ENCODE measurements at places on chromosomes 5 and 9.

- no peak for DNase-seq
Measured at GRCh38 chr5:151351671-151352070, 4.3 kb upstream of the SLC36A2 start.

DNA sequence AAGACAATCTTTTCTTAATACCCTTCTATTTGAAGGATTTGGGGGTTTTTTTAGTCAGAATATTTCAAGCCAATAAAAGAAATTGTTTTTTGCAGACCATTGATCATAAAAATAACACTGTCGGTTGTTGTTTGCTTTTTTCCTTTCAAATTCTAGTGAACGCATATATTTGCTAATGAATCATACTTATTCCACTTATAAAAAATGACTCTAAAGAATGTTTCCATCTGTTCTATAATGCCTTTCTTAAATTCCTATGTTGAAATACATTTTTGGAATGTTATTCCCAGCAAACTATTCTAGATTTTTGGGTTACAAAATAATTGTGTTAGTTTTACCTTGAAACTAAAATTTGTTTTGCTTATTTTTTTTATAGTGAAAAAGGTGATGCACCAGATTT, 32.2 kb downstream of the CWC27 start:
- DNase-seq, result no peak

- no peak for DNase-seq
Measured at GRCh38 chr9:24059651-24060050, 233.6 kb upstream of the ELAVL2 start.

GRCh38 chr5:38451074-38451725, 105.2 kb downstream of the LIFR start:
- no peak for DNase-seq

- DNase-seq, result no peak
Measured at GRCh38 chr5:135487839-135488514, 35.8 kb upstream of the TIFAB start.

- no peak for DNase-seq
Measured at GRCh38 chr9:75461183-75461582, 372.9 kb downstream of the OSTF1 start.

GRCh38 chr5:143432658-143433239, 29.3 kb upstream of the NR3C1 start:
- DNase-seq, result no peak

GRCh38 chr5:95557841-95558240, 2.9 kb downstream of the ARSK start:
- DNase-seq, result no peak

DNA sequence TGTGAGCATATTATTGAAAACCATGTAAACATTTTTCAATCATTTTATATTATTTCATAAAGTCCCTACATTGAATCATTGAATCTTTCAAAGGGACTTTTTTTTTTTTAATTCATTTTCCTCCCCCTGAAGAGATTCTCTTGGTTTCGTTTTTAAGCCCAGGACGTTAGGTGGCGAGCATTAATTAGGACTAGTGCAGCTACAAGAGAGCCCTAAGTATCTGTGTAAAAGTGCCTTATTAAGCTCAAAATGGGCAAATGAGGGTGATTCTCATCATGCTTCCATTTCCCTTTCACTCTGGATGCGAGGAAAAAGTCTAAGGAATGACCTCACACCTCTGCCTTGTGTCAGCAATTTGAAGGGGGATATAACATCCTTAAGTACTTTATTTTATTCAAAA, 517.9 kb upstream of the ITGA1 start:
- no peak for DNase-seq

DNA sequence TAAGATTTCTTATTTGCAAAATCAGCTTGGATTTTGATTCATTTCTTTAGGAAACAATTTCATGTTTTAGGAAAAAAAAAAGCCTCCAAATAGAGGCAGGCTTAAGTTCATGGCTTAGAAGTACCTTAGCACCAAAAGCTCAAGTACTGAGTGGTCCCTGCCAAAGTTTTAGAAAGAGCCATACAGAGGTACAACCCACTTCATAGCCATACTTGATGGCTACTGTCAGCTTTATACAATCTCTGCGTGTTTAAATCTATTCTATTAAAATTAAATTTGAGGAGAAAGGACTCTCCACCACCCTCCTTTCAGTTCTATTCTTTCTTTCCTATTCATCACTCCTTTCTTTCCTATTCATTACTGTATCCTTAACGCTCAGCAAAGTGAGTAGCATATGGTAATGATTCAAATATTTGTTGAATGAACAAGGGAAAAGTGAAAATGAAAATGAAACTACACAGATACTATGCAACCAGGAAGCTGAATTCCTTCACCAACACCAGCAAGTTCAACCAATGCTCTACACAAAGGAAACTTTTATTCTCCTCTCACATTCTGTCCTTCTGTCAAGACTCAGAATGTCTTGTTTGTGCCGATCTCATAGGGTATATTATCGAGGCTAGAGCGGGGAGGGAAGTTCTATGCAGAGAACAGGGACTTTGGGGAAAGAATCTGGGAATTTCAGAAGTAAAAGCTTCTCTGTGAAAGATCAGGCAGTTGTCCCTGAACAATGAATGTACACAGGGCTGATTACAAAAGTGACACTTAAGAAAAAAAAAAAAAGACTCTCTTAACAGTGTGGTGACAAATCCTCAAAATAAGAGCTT, 138.6 kb upstream of the SPEF2 start:
- no peak for DNase-seq

DNA sequence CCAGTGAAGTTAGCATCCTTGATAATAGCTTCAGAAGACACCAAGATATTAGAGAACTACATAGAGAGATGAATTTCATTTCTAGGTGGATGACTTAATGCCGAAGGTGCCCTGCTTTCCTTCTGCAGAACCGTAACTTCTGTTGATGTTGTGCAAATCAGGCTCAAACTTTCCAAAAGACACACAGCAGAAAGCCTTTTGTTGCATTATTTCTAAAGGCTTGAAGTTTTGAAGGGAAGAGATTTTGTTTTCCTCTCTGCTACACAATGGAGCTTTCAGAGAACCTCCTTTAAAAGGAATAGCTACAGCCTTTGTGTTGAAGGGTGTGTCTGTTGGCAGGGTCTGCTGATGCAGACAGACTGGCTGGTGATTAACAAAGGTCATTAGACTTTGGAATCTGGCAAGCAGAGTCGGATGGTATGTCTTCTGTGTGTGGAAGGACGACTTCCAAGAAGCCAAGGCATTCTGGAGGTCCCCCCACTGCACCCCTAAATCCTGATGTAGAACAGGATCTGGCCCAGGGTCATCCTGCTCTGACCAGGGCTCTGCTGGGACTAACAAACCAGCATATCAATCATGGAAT, 57.8 kb downstream of the ZNF462 start:
- DNase-seq, result no peak

DNA sequence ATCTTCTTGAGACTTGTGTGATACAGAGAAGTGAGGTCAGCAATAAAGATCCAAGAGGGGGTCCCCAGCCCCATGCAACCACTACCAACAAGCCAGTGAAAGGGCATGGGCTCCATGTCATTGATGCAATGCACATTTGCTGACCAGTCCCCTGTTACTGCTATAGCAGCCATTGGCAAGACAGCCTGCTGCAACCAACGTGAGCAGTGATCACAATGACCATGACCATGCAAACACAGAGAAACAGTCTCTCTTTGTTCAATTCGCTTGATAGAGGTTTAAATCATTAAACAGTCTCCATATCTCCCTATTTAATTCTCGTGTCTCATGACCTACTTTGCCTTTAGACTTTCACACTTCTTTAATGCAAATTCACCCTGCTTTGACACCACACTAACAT, 30.0 kb upstream of the FOXB2 start:
- DNase-seq, result no peak

Measured in activated T-cell treated with anti-CD3 and anti-CD28 coated beads for 1 hour (primary cell).